GM23248 (cell line): ENCODE measurements at places on chromosomes 7 and 10.

DNA sequence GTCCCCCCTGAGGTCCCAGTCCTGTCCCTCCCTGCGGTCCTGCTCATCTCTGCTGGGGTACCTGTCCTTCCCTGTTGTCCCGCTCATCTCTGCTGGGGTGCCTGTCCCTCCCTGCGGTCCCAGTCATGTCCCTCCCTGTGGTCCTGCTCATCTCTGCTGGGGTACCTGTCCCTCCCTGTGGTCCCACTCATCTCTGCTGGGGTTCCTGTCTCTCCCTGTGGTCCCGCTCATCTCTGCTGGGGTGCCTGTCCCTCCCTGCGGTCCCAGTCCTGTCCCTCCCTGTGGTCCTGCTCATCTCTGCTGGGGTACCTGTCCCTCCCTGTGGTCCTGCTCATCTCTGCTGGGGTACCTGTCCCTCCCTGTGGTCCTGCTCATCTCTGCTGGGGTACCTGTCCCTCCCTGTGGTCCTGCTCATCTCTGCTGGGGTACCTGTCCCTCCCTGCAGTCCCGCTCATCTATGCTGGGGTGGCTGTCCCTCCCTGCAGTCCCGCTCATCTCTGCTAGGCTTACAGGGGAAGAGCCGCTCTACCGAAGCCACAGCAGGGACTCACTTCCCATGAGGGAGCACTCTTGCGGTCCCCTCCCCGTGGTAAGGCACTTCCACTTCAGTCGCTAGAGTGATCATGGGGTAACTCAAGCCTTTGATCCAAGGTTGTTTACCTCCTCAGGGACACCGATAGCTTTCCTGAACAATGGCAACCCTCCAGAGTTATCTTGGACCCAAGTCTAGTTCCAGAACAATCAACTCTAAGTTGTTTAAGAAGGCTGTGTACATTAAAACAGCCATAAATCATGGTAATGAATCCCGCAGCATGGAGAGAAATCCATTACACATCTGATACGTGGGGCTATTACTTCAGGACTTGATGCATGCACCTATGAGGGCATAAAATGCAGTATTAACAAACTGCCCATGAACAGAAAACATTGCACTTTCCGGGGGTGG is 46.8 kb upstream of the MNX1 start:
- no peak for DNase-seq

GRCh38 chr10:14146501-14146900 is 184.2 kb downstream of the FRMD4A start:
- peak; percentile 48 for DNase-seq

DNA sequence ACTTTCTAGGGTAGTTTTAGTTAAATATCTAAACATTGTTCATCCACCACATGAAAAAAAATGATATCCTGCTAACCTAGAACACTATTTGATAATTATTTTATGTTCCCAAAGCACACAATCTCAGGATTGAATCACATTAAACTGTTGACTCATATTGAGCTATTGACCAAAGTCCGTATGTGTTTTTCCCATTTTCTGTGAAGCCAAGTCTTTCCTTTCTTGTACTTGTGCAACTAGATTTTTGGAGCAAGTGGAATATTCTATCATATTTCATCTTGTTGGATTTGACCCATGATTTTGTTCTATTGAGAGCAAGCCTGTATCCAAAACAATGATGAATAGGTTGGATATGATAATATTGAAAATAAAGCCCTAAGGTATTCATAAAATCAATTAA is 164.6 kb downstream of the SKAP2 start:
- DNase-seq = no peak

DNA sequence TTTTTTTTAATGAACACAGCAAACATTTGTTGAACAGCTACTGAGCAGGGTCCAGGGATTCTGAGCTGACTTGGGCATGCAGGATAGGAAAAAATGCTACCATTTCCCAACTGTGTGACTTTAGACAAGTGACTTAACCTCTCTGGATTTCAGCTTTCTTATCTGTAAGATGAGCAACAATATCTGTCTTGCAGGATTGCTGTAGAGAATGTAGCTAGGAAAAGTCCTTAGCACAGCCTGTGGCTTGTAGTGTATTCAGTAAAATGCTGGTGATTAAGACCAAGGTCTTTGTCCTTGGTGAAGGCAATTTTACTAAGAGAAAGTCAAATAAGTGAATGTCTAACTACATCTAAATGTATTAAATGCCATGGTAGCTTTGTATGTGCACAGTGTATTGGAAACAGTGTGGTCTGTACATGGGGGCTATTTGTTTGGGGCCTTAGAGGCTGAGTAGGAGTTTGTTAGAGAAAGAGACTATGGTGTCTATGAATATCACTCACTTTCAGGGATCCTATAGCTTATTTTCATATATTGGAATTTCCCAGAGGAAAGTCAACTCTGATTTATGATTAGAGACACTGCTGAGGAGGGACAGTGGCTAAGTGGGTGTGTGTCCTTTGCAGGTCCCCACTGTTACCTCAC is 118.9 kb downstream of the CDH23 start:
- no peak for DNase-seq

- DNase-seq = no peak
Observed at GRCh38 chr10:130236711-130237110, 100.5 kb downstream of the GLRX3 start.

DNA sequence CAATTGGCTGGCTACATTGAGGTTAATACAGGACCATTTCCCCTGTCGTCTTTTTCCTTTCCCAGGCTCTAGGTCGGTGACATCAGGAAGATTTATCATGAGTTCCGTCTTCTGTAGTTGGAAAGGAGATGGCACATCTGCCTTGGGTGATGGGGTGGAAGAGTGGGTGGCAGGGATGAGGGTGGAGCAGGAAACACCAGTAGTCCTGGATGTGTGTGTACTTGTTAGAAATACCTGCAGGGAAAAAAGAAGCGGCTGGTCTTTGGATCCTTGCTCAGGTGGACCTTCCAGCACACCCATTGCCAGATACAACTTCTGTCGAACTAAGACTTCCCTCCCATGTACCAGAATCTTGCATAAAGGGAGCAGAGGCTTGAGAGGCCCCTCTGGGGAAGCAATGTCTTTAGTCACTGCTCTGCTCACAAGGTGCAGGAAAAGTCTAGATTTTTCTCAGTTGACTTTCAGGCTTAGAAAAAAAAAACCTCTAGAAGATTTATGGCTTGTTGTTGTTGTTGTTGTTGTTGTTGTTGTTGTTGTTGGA is 516.8 kb upstream of the GALNT17 start:
- DNase-seq = no peak

DNA sequence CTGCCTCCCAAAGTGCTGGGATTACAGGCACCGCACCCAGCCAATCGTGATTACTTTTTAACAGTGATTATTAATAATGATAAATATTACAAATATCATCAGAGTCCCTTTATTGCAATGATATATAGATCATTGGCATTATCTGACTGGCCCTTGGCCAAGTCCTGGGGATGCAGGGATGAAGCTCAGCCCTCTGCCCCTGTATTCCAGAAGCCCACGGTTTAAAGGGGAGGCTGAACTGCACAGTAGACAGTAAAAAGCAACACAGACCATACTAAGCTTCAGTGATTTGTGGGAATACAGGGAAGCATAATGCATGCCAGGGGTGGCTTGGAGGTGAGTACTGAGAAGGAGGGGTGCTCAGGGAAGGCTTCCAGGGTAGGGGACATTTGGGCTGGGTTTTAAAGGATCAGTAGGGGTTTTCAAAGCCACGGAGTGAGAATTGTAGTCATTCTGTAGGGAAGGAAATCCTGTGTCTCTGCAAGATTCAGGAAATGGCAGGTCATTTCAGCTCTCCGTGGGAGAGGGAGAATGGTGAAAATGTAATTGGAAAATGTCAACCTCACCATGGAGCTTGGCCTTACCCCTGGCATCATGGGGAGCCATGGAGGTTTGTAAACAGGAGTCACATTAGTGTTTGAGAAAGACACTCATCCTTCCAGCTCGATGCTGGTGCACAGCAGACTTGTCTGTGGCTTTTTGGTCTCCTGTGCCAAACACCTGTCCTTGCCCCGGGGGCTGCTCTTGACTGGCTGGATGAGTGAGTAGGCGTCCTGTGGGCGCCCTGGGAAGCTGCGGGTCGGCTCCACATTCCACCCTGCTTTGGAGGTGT is 8.8 kb downstream of the ADAMTS14 start:
- DNase-seq = no peak

DNA sequence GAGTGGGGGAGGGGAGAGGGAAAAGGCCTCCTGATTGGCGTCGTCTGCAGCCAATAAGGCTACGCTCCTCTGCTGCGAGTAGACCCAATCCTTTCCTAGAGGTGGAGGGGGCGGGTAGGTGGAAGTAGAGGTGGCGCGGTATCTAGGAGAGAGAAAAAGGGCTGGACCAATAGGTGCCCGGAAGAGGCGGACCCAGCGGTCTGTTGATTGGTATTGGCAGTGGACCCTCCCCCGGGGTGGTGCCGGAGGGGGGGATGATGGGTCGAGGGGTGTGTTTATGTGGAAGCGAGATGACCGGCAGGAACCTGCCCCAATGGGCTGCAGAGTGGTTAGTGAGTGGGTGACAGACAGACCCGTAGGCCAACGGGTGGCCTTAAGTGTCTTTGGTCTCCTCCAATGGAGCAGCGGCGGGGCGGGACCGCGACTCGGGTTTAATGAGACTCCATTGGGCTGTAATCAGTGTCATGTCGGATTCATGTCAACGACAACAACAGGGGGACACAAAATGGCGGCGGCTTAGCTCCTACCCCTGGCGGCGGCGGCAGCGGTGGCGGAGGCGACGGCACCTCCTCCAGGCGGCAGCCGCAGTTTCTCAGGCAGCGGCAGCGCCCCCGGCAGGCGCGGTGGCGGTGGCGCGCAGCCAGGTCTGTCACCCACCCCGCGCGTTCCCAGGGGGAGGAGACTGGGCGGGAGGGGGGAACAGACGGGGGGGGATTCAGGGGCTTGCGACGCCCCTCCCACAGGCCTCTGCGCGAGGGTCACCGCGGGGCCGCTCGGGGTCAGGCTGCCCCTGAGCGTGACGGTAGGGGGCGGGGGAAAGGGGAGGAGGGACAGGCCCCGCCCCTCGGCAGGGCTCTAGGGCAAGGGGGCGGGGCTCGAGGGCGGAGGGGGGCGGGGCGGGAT is at the start of gene KAT6B:
Gene KAT6B (plus strand): TSS at position 459 of the 903 bp plus-strand sequence. CDS start 16,258 bp downstream, outside the sequence.
- peak; percentile 100 for DNase-seq

DNA sequence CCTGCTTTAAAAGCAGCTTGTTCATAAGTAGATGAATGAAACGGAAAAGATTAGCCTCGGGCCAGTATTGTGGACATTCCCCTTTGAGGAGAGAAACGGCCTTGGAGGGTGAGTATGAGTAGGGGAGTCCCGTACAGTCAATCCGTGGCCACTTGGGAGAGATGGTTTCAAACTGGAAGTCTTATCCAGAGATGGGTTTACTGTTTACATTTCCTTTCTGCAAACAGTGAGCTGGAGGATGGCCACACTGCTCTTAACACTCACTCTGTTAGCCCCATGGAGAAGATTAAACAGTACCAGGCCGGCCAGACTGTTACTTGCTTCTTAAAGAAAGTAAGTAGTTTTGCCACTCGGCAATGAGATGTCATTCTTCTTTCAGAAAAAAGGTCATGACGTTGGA is 20.3 kb downstream of the CALHM2 start:
- no peak for DNase-seq

DNA sequence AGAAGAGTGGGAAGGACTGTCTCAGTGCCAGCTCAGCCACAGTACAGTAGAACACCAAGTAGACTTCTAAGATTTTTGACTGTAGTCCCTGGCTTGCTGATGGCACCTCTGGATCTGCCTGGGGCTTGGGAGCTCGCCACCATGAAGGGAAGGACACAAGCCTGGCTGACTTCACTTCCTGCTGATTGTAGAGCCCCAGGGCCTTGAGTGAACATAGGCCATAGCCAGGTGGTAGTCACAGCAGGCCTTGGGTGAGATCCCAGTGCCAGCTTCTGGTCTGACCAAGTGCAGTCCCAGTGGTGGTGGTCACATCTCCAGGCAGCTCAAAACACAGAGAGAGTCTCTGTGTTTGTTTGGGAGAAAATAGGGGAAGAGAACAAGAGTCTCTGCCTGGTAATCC is 57.6 kb upstream of the HBP1 start:
- no peak for DNase-seq

DNA sequence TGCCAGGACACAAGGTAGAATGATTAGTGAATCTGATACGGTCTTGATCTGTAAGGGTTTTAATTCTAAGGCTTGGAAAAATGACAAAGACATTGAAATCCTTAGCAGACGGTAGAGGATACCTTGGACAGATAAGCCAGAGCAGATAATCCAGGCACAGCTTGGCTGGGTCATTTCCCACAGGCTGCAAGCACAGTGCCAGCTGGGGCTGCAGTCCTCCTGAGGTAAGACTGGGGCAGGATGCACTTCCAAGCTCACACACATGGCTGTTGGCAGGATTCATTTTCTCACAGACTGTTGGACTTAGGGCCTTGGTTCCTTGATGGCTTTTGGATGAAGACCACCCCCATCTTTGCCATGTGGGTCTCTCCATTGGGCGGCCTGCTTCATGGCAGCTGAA is 63.2 kb upstream of the BMPER start:
- no peak for DNase-seq

GRCh38 chr10:124671486-124672075 is 72.6 kb downstream of the FAM53B start:
- DNase-seq = peak; percentile 72

GRCh38 chr10:72697716-72698115 is 5.8 kb downstream of the MCU start:
- peak; percentile 66 for DNase-seq

DNA sequence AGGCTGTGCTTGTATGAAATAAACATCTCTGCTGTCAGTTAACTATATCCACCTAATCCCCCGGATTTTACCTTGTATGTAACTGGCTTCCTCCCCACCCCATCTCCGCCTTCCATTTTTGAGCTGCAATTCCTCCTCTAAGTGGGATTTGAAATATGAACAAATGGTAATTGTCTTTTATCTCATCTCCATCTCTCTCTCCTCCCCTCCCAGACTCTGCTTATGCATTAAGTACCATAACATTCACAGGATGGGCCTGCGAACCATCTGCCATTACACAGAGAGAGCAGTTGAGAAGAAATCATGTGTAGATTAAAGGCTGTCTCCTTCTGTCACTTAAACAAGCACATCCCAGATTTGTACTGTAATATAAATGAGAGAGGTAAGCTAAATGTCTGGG is 1169.9 kb downstream of the TYW1 start:
- DNase-seq = no peak

DNA sequence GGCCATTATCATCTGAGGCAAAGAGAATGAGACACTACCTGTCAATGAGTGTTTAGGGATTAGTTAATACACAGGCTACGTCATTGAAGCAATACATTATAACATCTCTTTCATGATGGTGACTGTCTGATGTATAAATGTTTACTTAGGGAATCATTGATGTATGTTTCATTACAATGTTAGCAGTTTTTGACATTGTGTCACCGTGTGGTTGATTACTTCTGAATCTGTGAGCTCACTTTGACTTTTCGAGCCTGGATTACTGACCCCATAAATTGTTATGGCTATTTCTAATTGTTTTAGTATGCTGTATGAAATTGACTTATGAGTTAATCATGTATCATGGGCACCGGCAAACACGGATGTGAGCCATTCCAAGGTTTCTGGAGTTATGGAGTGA is 494.0 kb downstream of the MAGI2 start:
- DNase-seq = peak; percentile 25

DNA sequence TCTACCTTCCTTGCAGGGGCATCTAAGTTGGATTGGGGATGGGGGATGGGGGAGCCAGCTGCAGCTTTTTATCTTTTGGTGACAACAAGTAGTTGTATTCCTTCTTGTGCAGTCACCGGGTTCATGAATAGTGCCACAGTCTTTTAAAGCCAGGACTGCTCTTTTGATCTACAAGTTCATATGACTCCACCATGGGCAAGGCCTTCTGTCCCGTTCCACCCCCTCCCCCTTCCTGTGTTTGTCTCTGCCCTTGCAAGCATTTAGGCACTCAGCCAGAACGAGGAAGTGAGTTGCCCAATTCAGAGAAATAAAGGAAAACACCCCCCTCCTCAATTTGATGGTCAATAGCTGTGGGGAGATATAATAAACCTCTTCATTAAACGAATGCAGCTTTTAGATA is 44.8 kb upstream of the EGR2 start:
- DNase-seq = no peak
